ENCODE measurements at places on chromosomes 7 and 10.

DNA sequence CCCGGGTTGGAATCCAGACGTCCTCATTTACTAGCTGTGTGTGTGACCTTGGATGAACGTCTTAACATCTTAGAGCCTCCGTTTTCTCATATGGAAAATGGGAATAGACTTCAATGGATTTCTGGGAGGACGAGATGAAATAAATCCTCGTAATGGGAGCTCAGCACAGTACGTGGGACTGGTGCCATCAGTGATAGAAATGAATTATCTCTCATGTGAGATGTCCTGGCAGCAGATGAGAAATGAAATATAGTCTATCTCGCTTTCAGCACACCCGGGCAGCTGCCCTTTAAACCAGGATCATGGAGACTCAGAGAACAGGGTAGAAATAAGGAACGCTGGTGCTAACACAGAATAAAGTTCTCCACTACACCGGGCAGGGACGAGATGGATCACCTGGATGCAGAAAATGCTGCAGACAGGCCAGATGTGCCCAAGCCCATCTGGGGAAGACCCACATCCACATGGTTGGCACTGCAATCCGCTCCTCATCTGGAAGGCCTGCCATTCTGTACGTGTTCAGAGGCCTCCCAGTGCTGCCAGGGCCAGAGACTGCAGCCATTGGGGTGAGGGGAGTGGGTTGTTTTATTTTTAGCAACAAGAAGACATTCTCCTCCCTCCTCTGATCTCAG lies 11.1 kb upstream of the EMX2 start:
- no peak for DNase-seq

DNA sequence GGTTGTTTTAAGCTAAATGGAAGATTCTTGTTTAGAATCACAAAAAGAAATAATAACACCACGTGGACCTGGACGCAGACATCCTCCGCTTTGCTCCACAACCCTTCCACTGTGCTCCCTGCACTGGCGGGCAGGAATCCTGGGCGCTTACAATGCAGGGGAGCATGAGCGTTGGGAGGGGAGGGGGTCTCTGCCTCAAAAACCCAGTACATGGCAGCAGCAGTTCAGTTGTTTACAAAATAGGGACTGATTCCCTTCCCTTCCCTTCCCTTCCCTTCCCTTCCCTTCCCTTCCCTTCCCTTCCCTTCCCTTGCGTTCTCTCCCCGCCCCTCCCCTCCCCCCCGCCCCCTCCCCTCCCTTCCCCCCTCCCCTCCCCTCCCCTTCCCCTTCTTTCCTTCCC lies 169.6 kb upstream of the ITGB1 start:
- no peak for DNase-seq

- no peak for DNase-seq
Measured at GRCh38 chr10:114525368-114525949, 121.2 kb upstream of the AFAP1L2 start.

DNA sequence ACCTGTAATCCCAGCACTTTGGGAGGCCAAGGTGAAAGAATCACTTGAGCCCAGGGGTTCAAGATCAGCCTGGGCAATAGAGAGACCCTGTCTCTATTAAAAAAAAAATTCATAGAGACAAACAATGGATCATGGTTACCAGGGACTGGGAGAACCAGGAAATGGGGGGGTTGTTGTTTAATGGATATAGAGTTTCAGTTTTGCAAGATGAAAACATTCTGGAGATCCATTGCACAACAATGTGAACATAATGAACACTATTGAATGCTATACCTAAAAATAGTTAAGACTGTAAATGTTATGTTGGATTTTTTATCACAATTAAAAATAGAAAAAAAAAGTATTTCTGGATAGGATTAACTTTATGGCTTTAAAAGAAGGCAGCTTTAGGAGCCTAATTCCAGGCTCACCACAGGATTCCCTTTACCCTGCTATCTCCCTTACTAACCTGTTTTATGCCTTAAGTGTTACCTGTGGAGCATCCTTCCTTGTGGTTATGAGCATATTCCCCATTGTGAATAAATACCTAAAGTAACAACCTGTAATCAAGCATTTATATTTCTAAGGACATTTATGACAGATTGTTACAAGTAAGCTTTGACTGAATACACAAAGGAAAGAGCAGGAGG lies 45.1 kb upstream of the SGCE start:
- no peak for DNase-seq

GRCh38 chr10:132443983-132444876 lies 47.2 kb downstream of the PWWP2B start:
- no peak for DNase-seq

DNA sequence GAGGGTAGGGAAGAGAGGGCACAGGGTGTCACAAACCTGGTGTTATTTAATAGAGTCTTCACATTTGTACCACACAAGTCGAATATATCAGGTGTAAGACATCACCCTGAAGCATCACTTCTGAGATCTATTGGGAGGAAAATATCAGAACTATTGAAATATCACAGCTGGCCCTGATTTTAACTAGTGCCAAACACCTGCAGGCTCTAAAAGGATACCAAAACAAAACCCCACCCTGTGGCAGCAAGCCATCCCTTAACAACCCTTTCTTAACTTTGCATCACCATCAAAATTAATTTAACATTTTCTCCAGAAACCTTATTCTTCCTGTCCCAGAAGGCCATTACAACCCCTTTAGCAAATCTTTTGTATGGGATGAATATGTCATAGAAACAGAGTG lies 365.4 kb downstream of the SUGCT start:
- no peak for DNase-seq
